ENCODE measurements at places on chromosomes 6 and 20.

DNA sequence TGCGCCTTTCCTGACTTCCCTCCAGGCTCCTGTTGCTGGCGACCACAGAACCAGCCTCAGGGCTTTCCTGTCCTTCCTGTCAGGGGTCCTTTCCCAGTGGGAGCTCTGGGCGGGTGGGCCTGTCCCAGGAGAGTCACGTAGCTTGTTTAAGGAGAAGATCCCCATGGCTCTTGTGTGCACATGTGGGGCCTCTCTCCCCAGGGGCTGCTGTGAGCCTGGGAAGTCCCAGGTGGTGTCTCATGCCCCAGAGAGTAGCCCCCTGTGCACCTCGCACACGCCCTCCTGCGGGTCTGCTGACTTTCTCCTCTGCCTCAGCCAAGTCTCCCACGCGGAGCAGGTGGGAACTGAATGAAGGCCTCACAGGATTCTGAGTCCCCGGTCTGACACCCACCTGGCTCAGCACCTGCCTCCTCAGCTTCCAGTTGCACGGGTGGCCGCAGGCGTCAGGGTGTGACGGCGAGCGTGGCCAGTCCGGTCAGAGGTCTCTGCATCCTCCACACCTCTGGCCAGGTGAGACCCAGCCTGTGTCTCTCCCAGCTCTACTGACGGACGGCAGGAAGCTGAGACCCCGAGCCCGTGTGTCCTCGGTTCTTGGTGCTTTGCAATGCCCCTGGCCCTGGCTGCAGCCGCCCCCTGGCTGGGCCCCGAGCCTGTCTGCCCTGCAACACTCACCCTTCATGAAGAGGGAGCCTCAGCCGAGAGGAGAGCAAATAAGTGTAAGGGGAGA is 5.6 kb upstream of the NKAIN4 start:
- no peak for DNase-seq

DNA sequence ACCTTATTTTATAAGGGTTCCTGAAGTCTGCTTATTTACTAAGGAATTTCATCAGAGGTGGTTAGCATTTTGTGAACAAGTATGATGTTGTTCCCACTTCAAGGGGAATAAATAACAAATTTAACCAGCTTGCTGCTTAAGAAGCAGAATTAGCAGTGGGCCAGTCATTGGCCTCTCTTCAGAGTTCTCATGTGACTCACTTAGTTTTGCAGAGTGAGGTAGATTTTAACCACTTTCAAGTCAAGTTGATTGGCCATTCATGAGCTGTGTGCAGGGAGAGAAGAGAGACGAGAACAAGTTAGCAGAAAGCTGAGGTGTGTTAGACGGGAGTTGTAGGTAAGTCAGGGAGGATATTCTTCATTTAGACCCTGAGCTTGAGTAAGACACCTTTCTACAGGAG is 18.1 kb downstream of the TOP1 start:
- no peak for DNase-seq

DNA sequence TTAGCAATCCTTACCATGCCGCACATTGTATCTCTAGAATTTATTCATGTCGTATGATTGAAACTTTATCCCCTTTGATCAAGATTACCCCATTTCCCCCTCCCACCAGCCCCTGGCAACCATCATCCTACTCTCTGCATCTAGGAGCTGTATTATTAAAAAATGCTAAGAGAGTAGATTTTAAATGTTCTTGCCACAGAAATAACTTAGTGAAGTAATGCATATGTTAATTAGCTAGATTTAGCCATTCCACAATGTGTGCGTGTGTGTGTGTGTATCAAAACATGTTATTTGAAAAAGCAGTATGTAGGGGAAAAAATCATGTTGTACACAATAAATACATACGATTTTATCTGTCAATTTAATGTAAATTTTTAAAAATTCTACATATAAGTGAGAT is 11.9 kb upstream of the SPINT3 start:
- DNase-seq: no peak

GRCh38 chr6:3750317-3751076 is 1.0 kb downstream of the PXDC1 start:
- peak; percentile 89 for DNase-seq

DNA sequence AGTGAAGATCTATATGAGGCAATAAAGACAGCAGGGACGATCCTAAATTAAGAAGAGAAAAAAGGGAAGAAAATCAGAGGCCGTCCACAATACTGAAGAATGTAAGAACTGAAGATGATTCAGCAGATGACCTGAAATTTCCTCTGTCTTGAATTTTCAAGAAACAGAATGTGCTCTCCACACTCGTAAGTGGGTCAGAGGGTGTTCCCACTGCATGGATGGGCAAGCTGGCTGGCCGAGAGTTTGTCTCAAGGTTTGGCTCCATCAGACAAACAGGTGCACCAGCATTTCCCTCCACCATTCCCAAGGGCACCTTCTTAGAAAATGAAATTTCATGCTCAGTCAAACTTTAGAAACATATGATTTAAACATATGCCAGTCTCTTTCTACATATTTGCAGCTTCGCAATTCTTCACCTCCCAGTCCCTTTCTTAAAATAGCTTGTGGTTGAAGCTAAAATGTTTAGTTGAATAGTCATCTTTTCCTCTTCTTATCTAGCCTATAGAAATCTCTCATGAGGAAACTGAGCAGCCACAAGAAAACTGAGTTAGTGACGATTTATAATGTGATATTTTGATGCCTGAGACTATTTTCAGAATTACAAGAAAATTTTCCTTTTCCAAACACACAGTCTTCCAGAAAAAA is 576.4 kb downstream of the PRKN start:
- peak; percentile 17 for DNase-seq

GRCh38 chr6:159170999-159171712 is 2.0 kb downstream of the FNDC1 start:
- peak; percentile 80 for DNase-seq

- DNase-seq: no peak
These were observed 275.2 kb downstream of the GMDS start for GRCh38 chr6:1970151-1970561.

GRCh38 chr6:116990679-116991078 is 113.6 kb downstream of the RFX6 start:
- DNase-seq: no peak

GRCh38 chr20:47220161-47220582 is 136.3 kb downstream of the ZMYND8 start:
- no peak for DNase-seq

DNA sequence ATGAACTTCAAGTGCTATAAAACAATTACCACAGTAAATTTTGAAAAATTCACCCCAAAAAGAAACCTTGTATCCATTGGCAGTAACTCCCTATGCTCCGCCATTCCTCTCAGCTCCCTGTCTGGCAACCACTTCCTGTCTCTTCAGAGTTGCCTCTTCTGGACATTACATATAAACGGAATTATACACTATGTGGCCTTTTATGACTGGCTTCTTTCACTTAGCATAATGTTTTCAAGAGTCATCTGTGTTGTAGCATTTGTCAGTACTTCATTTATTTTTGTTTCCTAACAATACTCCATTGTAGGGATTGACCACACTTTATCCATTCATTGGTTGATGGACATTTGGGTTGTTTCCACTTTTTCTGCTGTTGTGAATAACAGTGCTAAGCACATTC is 50.1 kb downstream of the CEP43 start:
- no peak for DNase-seq

GRCh38 chr6:90467546-90467945 is 119.3 kb downstream of the MAP3K7 start:
- DNase-seq: no peak

DNA sequence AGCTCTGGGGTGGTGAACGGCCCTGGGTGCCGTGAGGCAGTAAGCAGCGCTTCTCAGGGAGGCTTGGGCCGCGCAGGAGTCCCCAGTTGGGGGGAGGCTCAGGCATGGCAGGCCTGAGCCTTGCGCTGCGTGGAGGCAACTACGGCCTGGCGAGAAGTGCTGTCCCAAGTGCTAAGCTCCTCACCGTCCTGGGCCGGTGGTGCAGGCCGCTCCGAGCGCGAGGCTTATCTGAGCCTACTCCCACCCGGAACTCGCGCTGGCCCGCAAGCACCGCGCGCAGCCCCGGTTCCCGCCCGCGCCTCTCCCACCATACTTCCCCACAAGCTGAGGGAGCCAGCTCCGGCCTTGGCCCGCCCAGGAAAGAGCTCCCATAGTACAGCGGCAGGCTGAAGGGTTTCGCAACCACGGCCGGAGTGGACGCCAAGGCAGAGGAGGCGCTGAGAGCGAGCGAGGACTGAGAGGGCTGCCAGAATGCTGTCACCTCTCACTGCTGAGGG is 1.8 kb upstream of the WRNIP1 start:
- no peak for DNase-seq

DNA sequence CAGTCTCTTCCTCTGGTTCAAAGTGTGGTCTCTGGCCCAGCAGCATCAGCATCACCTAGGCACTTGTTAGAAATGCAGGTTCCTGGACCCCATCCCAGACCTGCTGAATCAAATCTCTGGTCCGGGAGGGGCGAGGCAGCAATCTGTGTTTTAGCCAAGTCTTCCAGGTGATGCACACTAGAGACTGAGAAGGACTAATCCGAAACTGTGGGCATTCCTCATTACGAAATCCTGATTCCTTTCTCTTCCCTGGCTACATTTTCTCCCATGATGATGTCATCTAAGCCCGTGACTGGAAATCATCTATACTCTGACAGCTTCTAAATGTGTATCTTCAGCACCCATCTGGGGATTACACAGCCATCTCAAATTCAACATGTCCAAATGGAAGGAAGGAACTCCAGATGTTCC is 39.7 kb upstream of the PRND start:
- DNase-seq: no peak

DNA sequence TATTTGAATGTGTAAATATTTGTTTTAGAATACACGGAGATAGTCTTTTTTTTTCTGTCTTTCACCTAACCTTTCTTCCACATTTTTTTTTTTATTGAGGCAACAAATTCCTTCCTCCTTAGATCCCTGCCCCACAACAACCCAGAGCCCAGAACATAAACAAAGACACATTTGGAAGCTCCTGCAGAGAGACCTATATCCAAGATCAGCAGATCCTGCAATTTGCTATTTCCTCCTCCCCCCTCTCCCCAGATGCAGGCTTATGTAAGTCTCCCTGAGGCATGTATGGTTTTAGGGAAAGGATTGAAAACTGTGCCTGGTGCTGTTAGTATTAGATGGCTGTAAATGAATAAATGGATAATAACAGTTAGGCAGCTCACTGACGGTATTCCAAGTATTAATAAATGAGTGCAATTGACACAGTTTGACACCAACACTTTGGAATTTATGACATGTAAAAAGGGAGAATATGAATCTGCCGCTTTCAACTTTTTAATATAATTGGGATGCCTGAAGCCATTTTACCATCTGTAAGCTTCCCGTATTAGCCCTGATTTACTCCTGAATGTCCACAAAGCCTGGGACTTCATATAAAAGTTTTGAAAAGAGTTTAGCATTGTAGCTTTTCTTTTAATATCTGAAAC is 608.3 kb upstream of the CITED2 start:
- peak; percentile 40 for DNase-seq

- DNase-seq: no peak
These were observed 18.3 kb downstream of the DSP start for GRCh38 chr6:7559651-7560385.

DNA sequence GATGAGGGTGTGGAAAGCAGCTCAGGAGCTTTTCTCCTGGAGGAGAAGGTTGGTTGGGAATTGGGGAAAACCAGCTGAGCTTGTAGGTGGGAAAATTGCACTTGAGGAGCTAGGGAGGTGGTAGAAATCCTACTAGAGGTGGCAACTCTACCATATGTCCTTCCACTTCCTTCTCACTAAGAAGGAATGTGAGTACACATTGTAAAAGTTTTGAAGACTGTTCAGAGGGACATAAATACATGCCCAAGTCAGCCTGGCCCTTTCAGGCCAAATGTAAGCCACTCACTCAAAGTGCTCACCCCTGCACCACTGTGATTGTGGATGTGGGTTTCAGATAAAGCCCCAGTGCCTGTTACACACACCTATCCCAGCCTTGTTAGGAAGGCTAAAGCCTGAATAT is 290.5 kb upstream of the PLCB4 start:
- no peak for DNase-seq

DNA sequence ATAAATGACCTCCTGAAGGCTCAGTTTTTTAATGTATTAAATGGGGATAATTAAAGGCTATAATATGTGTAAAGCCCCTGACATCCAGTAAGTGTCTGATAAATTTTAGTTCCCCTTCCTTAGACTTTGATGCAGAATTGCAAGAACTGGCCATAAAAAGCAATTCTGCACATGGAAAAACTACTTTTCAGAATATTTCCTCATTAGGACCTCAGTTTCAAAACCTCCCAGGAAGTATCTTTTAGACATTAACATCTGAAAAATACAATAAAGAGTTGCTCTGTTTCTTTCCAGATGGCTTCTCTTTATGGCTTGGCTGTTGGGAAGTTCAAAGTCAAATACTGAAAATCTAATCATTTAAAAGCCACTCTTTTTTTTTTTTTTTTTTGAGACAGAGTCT is 106.3 kb upstream of the ZNF217 start:
- DNase-seq: no peak

- DNase-seq: no peak
These were observed 63.3 kb downstream of the CAP2 start for GRCh38 chr6:17456711-17457110.

DNA sequence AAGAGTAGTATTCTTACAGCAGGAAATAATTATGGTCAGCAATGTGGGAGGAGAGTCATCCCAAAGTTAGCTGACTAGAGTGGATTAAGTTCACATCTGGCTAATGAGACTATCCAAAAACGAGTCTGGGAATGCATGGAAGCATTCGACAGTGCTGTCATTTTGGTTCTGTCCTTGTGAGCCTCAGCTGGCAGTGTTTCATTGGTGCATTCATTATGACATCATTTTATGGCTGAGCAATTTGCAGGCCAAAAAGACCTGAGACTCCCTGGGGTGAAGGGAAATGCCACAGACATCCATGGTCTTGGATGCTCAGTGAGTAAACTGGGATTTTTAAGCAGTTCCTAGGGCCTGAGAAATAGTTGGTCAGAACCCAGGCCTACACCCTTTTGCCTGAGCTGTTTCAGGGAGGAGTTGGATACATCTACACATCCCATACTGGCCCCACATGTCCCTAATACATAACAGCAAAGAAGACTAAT is 196.4 kb upstream of the CCN2 start:
- peak; percentile 74 for DNase-seq

- DNase-seq: no peak
These were observed 31.3 kb upstream of the KCNG1 start for GRCh38 chr20:51054233-51054632.

GRCh38 chr6:35341557-35341956 is 801 bp upstream of the PPARD start:
- no peak for DNase-seq

- no peak for DNase-seq
These were observed 543 bp upstream of the MUC22 start for GRCh38 chr6:31009731-31010130.

DNA sequence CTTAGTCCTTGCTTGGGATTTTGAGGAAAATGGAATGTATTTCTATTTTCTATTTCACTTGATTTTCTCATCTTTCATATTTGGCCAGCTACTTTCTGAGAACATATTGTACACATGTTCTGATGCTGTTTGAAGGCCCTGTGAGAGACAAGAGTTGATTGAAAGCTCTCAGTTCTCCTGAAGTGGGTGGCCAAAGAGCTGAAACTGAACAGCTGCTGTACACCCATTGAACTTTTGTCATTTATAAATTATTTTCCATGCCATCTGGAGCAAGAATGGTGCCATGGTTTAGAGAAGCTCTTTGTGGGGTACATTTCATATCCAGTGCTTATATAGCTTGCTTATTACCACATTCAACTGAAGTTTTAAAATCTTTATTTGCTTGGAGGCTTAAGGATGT is 298.3 kb downstream of the PRL start:
- DNase-seq: no peak

GRCh38 chr6:110541701-110542309 is 65.4 kb upstream of the SLC22A16 start:
- DNase-seq: no peak

GRCh38 chr6:36139431-36139830 is 9.1 kb downstream of the MAPK13 start:
- no peak for DNase-seq

- no peak for DNase-seq
These were observed 374.1 kb upstream of the MANEA start for GRCh38 chr6:95203153-95203754.

Data from right hindlimb (tissue), 1 donor.